ENCODE measurements at places on chromosomes 11 and 22. TPM values are rescaled to one million over a fixed set of nuclear protein-coding genes. Genes with fewer than 3 reads are reported as not detected.

- peak; percentile 9 for DNase-seq
Measured at GRCh38 chr11:21814169-21814568, 378.7 kb upstream of the ANO5 start.

GRCh38 chr11:56783448-56784041 is 35.0 kb upstream of the OR9G4 start:
- DNase-seq: peak; percentile 5

The CENPM gene
- 57.3 TPM for total RNA-seq

GRCh38 chr11:72637926-72638325 is 36.3 kb downstream of the PDE2A start:
- DNase-seq: no peak

DNA sequence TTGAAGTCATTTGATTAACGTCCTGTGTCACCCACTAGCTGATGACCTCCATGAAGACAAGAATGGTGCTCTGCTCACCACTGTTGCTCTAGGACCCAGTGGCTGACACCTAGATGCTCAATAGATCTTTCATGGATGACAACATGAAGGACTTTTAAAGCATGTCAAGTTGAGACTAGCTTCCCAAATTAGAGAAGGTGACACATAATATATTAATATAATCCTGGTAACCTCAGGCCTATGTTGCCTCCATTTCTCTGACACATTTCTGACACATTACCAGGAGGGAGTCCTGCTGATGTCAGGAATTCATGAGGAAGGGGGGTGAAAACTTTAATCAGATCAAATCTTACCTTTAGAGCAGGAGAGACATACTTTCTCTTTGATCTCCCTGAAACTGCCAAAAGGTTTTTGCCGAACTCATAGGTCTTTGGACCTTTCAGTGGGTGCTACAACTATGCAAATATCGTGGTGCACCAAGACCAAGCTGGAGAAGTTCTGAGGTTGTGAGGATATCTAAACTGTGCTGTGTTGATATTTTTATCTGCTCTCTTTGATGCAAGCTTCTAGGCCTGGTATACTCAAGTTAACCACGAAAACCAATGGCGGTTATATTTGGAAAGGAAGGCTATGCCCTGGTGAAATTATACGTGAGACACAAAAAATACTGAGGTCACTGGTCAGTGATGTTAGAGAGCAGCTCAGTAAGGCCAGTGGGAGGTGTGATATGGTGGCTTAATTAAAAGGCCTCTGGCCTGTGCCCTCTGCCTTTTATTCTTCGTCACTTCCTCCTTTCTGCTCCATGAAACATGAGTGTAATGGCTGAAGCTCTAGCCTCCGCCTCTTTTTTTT is 13.2 kb upstream of the AMPD3 start:
- no peak for DNase-seq

DNA sequence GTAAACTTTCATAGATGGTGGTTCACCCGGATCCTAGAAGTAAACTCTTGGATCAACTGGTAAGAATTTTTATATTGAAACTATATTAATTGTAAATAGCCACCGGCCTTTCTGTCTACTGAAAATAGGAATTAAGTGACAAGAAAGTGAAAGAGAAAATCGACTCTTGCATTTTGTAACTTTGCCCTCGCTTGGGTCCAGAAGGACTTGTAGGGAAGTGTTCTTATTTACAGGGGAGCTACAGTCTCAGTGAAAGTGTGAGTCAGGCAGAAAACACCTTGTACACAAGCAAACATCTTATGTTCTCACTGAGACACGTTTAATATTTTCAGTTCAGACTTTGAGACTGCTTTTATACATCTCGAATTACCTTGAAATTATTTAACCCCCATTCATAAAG is 238.9 kb downstream of the BLID start:
- no peak for DNase-seq

The P2RY6 gene
- total RNA-seq: not detected

DNA sequence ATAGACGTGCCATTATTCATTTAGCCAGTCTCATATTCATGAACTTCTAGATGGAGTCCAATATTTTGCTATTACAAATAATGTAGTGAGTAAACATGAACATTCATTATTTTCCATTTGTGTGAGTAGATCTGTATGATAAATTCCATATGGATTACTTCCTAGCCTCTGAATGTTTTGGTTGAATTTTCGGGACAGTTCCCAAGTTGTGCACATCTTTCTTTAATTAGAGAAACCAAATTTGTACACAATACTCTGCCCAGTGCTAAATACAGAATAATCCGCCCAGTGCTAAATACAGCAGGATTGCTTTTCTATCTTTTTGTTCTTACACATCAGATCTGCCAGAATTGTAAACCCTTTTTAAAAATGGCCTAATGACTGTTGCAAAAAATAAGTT is 17.1 kb upstream of the APLP2 start:
- no peak for DNase-seq

DNA sequence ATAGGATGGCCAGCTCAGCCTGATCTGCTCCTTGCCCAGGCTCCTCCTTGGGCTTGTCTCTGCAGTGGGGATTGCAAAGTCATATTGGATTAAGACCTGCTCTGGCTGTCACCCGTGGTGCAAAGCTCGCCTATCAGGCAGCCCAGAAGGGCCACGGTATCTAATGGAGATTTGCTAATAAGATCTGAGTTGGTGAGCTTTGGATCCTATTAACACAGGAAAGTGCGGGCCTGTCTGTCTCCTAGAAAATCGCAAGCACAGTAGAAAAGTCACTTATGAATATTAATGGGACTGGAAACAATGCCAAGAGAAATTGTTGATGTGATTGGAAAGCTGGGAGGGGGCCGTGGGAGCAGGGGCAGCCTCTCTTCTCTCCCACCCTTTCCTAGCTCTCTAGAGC is 72.8 kb downstream of the CHST1 start:
- DNase-seq: no peak

- DNase-seq: no peak
Measured at GRCh38 chr22:45991098-45991497, 14.1 kb upstream of the WNT7B start.

- DNase-seq: peak; percentile 34
Measured at GRCh38 chr11:58788355-58789023, 56.0 kb downstream of the GLYATL2 start.

The DRICH1 gene
- not detected for total RNA-seq

The OR5T3 gene
- total RNA-seq: not detected

The C11orf87 gene
- not detected for total RNA-seq

The PRR14L gene
- total RNA-seq: 9.3 TPM

All from Daoy (cell line).